ENCODE measurements at places on chromosomes 5 and 9. TPM values are rescaled to one million over a fixed set of nuclear protein-coding genes. Genes with fewer than 3 reads are reported as not detected.
A peak's percentile ranks its signal among the peaks of the same experiment; 100 is the strongest.

GRCh38 chr5:132608107-132608506 lies 49.9 kb upstream of the IL13 start:
- no peak for DNase-seq

The PCDHGC4 gene
- total RNA-seq = 4.5 TPM

DNA sequence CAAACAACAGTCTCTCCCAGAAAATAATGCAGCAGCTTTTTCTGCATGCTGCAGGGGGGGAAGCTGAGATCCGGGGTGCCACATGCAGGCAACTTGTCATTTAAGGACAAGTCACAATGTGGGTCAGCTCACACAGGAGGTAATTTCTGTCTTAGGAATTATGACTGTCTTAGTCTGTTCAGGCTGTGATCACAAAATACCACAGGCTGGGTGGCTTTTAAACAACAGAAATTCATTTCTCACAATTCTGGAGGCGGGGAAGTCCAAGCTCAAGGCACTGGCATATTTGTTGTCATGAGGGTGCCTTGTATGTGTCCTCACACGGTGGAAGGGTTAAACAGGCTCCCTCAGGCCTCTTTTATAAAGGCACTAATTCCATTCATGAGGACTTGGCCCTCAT lies 127.7 kb downstream of the DIRAS2 start:
- DNase-seq = no peak

DNA sequence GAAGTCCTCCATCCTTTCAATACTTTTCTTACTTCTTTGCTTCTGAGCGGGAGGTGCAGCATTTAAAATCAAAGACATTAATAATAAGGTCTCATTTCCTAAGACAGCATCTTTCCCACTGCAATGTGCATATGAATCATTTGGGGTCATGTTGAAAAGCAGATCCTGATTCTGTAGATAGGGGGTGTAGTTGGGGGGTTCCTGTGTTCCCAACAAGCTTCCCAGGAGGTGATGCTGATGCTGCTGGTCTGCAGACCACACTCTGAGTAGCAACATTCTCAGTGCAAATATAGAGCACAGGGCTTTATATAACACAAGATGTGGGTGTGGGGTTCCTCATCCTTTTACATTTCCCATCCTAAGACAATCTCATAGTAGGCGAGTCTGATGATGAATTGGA lies 126.5 kb upstream of the PALM2AKAP2 start:
- no peak for DNase-seq

DNA sequence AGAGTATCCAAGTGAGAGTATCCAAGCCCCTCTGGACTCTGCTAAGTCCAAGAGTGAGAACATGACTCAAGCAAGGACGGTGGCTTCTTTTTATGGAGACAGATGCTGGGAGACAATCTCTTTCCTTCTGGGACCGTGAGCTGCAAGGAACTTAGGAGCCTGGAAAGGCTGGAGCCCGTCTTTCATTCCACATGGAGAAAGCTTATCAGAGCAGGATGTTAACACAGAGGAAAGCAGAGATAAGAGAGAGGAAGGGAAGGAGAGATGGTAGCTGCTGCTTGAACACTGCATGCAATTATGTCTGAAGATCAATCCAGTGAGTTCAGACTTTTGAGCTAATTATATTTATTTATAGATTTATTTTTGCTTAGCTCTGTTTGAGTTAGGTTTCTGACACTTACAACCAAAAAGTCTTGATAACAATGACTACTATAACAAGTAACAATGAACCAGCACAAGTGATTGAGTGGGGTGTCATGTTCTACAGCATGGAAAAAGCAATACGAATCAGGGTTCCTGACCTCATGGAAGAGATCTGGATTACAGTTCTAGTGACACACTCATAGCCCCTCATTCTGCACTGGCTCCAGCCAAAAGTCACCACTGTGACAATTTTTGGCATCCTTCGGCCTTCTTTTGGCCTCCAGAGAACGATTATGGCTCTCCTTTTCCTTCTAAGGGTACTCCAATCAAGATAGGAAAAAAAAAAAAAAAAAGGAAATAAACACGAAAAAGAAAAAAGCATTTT lies 71.5 kb downstream of the PRLR start:
- DNase-seq = no peak

GRCh38 chr5:32323741-32324140 lies 11.0 kb upstream of the MTMR12 start:
- DNase-seq = no peak

DNA sequence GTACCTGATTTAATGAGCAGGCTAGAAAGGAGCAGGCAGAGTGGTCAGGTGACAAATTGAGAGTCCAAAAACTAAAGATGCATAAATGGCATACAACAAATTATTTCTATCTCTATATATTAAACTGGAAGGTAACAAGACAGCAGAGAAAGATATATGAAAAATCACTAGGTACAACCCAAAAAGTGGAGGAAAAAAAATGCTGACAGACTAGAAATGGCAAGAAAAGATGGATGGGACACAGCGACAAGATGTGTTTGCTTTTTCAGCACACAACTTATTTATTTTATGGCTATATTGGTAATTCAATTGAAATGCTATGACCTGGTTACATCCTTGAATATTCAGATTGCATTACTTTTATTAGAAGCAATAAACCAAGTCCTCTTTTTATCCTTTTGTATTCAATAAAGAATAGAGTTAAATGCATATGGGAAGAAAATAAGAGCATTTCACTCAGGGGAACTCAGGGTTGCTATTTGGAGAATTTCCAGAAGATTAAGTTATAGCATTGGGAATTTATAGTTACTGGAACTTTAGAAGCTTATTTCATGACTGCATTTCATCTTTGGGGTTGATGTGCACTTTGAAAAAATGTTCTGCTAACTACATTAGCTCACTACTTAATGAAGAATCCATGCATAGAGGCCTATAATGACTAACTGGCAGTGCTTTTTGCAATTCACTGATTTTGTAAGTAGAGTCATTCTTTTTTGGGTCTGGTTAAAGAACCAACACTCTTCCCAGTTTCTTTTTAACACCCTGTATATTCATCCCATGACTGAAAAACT lies 566.6 kb upstream of the TUSC1 start:
- DNase-seq = no peak

DNA sequence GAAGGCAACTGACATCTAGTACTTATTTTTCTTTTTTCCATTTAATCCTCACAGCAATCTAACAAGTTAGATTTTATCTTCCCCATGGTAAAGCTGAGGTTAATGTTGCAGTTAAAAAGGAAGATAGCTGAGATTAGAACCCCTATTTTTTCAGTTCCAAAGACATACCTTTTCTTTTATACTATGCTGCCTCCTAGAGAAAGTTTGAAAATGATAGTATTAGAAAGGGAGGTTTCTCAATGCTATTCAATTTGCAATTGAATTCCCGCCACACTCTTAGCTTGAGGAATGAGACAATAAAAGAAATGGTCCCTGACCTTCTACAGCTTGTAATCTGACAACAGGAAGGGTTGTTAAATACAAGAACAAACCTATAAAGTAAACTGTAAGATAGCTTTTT lies 195.9 kb upstream of the TRIM32 start:
- no peak for DNase-seq

DNA sequence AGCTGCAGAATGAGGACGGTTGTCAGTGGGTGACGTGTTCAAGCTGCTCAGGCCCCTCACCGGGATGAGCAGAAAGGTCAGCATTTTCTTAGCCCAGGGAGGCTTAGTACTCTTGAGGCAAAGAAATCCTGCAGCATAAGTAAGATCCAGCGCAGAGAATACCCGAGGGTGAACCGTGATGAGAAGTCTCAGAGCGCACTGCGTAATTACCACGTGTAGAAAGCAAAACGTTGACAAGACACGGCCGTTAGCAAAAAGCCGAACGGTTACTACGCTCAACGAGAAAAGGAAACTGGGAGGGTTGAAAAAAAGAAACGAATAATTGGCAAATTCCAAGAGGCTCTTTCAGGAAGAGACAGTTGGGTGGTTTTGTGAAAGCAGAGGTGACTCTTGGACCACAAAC lies 104.0 kb downstream of the COL23A1 start:
- no peak for DNase-seq

DNA sequence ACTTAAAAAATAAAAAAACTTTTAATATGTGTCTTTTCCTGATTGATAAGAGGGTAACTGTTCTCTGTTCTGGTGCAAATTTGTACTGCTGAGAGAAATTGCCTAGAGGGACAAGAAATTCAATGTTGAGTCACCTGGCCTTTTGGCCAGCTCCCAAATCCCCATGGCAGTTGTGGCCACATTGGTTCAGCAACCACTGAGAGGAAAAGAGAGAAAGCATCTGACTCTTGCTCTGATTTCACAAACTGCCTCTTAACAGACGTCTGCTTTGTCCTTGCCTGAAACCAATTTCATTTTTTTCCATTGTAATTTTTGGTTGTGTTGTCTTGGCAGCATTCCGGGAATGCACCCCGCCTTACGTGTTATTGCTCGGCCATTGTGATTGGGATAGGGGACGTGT lies 42.4 kb downstream of the NTRK2 start:
- DNase-seq = no peak

DNA sequence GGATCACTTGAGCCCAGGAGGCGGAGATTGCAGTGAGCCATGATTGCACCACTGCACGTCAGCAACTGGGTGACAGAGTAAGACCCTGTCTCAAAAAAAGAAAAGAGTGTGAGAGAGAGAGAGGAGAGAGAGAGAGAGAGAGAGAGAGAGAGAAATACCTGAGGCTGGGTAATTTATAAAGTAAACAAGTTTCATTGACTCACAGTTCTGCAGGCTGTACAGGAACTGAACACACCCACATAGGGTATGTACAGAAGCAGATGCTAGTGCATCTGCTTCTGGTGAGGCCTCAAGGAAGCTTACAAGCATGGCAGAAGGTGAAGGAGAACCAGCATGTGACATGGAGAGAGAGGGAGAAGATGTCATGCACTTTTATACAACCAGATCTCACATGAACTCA lies 46.4 kb upstream of the CHD1 start:
- DNase-seq = no peak

GRCh38 chr5:172046593-172046992 lies 40.2 kb upstream of the FBXW11 start:
- no peak for DNase-seq

DNA sequence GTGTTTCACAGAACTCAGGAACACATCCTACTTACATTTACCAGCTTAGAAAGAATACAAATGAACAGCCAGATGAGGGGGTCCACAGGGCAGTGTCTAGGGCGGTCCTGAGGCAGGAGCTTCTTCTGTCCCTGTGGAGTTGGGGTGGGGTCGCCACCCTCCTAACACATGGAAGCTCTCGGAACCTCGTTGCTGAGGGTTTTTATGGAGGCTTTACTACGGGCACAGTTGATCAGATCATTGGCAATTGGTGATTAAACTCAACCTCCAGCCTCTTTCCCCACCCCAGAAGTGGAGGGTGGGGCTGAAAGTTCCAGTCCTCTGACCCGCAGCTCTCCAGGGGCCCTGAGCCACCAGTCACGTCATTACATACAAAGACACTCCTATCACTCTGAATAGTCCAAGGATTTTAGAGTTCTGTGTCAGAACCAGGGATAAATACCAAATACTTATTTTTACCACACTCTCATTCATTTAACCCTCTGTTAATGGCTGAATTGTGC lies 156.9 kb downstream of the COL23A1 start:
- no peak for DNase-seq

- DNase-seq = no peak
These were observed 47.8 kb upstream of the TMED7 start for GRCh38 chr5:115673596-115673995.

GRCh38 chr9:121038804-121039203 lies 11.3 kb downstream of the C5 start:
- DNase-seq = no peak

GRCh38 chr5:143148771-143149170 lies 254.7 kb downstream of the NR3C1 start:
- DNase-seq = peak; percentile 29

The FEM1C gene
- total RNA-seq = 11.4 TPM

DNA sequence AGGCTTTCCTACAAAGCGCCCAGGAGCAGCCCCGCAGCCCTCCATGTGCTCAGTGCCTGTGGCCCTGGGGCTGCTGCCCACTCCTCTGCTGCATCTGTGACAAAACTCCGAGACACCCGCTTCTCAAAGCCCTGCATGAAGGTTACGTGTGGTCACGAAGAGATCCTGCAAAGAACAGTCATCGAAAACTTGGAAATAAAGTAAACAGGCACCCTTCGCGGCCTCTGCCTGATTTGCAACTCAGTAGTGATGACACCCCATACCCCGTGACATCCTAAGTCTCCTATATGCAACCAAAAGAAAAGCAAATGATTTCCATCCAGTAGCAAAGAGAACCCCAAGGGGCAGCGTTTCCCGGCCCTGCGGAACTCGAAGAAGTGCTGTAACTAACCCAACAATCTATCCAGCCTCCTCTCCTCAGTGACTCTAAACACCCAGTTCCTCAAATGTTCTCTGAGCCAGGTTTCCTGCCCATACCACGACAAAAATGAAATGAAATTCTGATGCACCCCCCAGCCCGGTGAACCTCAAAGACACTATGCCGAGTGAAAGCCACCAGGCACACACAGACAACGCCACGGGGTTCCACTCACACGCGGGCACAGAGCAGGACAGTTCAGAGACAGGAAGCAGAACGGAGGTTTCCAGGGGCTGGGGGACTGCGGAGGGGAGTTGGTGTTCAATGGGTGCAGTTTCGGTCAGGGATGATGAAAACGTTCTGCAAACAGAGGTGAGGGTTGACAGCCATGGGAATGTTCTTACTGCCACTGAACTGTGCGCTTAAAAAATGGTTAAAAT lies 19.0 kb downstream of the NACC2 start:
- peak; percentile 10 for DNase-seq

The RGS14 gene
- total RNA-seq = 5.7 TPM

The SPAG8 gene
- 5.1 TPM for total RNA-seq

The OLFM1 gene
- 32.1 TPM for total RNA-seq

DNA sequence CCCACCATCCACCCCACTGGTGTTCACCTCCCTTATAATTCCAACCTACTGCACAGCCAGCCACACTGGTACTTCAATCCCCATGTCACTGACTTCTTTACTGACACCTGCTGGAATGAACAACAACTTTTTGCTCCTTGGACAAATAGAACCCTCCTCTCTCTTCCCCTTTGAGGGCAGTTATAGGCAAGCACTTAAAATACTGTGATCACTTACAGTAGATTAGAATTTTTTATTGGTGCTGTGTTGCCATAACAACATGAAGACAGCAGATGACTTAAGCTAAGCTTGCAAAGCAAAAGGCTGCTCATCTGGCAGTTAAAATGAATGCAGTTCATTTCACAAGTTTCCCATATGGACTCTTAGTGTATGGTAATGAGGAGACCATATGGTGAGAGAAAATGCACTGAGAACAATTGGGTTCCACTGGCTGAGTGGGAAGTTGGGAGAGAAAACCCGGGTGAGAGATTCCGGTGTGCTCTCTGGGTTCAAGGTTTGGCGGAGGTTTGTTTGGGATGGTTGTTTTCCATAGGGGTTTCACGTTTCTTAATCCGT lies 374.3 kb downstream of the EBF1 start:
- no peak for DNase-seq

GRCh38 chr5:151719228-151720000 lies 32.7 kb upstream of the SPARC start:
- peak; percentile 37 for DNase-seq

Data from ovary (tissue), 10 donors.